ENCODE measurements at places on chromosomes 4 and X.

GRCh38 chr4:39232100-39232499 is 49.8 kb downstream of the WDR19 start:
- DNase-seq: no peak

- no peak for DNase-seq
Measured at GRCh38 chr4:26319949-26320537, 771 bp upstream of the RBPJ start.

GRCh38 chrX:77945910-77946545 is 23.4 kb downstream of the PGAM4 start:
- DNase-seq: no peak

DNA sequence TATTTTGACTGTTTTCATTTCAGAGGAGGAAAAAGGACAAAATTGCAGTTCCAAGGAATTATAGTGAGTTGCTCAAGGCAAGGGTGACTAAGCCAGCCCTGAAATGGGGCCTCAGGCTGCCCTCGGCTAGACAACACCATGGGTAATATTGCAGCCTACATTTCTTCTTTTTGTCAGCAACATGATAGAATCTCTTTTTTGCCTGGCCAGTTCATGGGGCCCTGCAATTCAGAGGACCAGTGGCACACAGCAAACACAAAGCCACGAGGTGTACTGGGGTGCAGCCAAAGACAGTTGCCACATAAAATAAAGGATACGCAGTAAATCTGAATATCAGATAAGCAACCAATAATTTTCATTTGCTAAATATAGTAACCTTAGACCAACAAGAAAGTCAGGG is 41.8 kb downstream of the RBM47 start:
- no peak for DNase-seq

DNA sequence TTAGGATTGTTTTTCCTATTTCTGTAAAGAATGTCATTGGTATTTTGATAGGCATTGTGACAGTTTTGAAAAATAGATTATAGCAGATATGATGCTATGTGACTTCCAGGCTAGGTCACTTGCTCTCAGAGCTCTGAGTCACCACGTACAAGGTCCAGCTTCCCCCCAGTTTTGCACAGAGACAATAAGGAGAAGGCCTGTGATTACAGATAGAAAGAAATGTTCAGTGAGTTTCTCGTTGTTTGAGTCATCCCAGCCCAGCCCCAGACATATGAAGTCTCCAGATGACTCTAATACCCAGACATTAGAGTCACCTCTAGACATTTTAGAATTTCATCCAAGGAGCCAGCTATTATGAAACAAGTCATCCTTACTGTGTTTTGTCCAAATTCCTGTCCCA is 57.2 kb downstream of the MFAP3L start:
- no peak for DNase-seq

DNA sequence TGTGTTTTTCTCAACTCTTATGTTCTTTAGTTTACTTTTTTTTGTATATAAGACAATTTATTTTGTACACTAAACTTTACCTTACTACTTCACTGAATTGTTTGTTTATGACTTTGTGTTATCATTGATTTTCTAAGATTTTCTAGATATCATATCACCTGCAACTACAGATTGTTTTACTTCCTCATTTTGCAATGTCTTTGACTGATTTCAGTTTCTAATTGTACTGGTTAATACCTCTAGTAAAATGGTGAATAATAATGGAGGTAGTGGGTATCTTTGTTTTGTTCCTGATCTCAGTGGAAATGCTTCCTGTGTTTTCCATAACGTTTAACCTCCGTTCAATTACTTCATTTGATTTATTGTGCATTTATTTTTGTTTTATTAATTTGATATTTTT is 490.2 kb downstream of the TLL1 start:
- no peak for DNase-seq

GRCh38 chr4:87938746-87939145 is 36.8 kb upstream of the SPP1 start:
- no peak for DNase-seq

- no peak for DNase-seq
Measured at GRCh38 chr4:150773729-150774449, 191.9 kb downstream of the MAB21L2 start.

DNA sequence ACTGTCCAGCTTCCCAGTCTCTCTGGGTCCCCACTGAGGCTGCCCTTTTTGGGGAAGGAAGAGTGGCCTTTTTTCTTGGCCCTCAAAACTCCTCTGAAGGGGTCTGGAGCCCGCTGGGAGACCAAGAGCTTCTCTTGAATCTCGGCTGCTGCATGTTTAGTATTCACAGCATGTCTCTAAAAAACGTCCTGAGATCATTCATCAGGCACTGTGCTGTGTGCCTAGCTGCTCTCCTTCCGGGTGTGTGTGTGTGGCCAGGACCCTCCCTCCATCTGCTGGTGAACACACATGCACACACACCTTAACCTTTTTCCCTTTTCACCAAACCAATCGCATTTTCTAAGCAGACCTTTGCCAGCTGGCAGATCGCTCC is 841 bp upstream of the FRMPD3 start:
- no peak for DNase-seq

DNA sequence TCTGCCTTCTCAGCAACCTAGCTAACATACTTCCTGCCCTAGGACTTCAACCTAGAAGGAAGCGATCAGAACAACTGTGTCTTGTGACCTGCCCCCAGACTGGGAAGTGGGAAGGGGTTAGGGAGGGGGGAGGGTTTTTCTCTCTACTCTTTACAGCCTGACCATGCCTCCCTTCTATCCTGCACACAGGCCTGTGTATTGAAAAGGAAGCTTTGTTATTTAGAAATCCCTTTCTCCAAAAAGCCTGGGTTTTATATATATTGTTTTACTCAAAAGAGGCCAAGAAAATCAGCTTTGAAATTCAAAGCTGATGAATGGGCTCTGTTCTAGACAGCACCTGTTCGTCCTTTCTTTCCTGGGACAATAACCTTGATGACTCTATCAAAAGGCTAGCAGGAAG is 35.2 kb upstream of the SMS start:
- no peak for DNase-seq

- DNase-seq: no peak
Measured at GRCh38 chrX:55149242-55149641, 60.4 kb downstream of the PAGE2 start.

DNA sequence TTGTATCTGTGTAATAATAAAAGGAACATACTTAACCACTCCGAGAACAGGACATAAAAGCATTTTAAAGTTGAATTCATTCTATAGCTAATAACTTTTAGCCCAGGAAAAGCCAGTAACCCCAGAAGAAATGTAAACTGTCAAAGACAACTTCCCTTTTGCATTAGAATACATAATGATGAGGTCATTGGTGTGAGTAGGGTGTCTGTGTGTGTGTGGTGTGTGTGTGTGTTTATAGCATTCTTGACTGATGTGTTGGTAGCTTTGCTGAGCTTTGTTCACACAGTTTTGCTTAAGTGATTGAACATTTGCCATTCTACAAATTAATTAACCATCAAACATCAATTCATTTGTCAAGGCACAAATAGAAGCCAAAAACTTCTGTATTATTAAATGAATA is 559.6 kb downstream of the ARAP2 start:
- no peak for DNase-seq

DNA sequence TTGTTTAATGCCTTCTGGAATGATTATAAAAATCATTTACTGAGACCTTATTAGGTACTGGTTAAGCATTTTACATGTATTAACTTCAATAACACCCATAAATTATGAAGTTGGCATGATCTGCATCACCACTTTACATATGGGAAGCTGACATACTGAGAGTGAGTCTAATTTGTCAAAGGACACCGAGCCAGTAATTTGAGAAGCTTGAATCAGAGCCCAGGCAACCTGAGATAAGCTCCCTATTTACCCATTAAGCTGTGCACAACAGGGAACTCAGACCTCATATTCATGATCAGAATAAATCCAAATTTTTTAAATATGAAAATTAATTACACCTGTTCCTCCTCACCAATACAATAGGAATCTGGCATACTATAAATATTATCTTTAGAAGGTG is 247.9 kb upstream of the EPHA5 start:
- DNase-seq: no peak

DNA sequence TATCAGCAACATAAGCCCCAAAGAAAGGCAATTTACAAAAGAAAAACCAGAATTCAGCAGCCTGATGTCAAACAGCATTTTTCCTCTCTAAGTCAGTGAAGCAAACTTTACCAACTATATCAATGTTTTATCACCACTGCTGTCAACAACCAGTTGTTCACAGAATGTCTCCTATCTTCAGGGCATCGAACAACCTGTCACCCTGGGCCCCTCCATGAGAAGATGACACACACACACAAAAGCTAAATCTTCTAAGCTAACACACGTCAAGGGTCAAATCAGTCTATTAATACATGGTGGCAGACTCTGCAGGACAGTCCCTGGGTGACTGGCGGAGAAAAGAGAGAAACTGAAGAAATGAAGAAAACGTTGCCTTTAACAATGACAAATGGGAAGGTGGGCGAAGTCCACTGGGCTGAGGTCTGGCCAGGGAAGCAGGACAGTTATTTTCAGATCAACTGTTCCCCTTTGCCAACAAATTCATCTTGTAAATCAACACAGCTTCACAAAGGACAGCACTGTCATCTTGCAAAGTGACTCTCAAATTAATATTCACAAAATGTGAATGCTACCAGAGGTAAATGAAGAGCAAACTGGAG is 13.0 kb downstream of the FAT1 start:
- DNase-seq: no peak

DNA sequence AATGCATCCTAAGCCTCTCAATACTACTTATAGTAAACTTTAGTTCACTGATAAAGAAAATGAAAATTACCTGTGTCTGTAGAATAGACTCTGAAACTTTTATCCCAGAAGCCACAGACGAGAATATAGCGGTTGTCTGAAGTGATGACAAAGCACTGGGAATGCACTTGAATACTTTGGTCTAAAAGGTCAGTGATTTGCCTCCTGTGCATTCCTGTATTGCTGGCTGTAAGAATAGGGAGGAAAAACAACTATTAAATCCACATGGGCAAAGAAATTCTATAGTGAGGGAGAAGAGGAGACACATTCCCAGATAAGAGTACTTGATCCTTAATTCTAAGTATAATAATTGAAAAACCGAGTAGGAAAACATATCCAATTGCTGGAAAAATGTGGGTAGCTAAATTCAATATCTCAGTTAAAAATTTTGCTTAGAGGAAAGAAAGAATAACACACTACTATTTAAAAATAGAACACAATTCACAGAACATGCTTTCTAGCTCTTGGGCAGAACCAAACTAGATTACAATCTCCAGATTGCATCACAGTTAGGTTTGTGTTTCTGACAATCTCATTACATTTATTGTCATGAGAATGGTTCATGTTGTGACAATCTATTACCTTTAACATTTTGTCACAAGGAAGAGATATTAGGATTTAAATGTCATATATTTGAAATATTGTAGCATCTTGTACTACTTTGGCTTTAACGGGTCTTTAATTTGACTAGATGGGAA is 232.1 kb downstream of the DCLK2 start:
- DNase-seq: no peak

DNA sequence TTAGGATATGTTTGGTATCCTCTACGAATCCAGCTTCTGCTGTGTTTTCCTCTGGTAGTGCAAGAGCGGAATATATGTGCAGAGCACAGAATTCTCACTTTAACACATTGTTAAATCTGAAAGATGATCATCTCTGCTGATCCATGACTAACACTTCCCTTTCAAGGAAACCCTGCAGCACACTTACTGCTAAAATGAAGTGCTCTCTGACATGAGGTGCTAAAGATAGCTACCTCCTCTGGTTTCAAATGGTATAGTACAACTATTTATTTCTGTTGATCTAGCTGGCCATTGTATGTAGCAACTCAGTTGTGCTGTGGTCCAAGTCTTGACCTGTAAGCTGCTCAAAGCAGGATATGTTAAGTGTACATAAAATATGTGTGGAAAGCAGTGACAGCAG is 162.4 kb upstream of the FMR1 start:
- no peak for DNase-seq

DNA sequence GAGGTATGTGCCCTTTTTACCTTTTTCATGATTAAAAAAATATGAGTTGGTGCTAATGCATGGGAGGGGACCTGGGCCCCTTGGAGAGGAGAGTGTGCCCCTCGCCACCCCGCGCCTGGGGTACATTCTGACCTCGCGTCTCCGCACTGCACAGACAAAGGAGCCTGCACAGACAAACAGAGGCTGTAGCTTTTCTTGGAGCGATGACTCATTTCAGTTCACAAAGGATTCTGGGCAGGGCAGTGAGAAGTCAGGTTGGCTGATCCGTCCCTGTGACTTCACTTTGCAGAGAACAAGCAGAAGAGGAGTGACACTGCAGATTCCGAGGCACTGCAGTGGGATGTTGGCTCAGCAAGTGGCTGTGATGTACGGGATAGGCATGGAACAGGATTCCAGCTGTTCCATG is 82.9 kb downstream of the STOX2 start:
- no peak for DNase-seq

- DNase-seq: no peak
Measured at GRCh38 chr4:839675-840443, 13.9 kb upstream of the CPLX1 start.

- DNase-seq: no peak
Measured at GRCh38 chrX:97482666-97483300, 599.1 kb downstream of the RPA4 start.

GRCh38 chrX:63613531-63614028 is 171.4 kb downstream of the ARHGEF9 start:
- no peak for DNase-seq

GRCh38 chr4:119646347-119647071 is 17.9 kb upstream of the PDE5A start:
- no peak for DNase-seq

DNA sequence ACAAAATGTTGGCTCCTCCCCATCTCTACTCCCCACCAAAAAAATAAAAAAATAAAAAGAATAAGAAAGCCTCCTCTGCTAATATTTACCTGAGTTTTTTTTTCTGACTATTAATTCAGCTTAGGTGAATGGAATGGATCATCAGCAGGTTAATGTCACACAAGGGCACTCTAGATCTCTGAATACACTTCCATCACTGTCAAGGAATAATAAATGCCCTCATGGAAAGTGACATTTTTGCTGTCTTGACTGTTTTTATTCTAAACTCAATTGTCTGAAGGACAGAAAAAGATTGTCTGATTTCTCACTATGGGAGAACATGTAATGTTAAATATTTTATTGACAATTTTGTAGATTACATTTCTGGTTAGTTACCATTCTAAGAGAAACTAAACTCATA is 30.4 kb upstream of the TLL1 start:
- no peak for DNase-seq

DNA sequence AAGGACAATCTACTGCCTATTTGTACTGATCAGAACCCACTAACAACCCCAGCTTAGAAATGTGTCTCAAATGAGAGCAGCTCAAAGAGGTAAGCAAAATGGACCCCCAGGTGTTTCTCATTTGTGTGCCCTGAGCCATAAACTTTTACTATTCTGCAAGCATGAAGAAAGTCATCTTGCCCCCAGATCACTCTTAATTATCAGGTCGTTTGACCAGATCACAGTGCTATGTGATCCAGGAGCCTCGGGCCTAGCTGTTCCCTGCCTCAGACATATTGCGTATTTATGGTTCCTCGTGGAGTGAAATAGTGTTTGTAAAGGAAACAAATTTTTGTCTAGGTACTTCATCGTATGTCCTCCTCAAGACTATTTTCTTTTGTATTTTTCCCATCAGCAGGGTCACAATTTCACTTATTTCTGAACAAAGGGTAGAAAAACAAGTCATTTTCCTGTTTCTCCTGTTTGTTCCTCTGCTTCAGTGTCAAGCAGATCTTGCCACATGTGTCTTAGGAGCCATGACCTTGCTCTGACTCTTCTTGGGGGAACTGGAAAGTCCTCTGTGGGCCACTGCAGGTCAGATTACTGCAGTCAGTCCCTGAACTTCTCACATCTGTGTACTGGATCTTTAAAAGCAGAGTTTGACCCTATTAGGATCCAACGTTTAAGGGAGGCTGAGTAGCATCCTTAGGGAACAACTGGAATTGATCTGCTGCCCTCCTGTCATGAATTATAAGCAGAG is 194.9 kb downstream of the PALLD start:
- no peak for DNase-seq

All from 8988T (cell line).